ENCODE measurements at places on chromosomes 7 and 10.

GRCh38 chr10:63798599-63799498 is 277.6 kb downstream of the REEP3 start:
- no peak for DNase-seq

DNA sequence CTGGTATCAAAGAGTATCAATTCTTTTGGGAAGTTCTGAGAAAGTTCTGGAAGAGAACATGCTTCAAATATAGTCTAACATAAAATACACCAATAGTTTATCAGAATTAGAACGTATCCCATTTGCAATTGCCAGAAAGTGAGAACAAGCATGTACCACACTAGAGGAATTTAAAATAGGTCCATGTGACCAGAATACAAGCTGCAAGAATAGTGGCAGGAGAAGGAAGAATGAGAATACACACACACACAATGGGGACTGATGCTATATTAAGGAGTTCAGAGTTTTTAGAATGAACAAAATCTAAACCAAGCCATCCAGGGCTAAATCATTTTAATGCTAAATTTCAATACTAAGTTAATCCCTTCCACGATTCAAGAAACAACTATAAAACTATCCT is 99.1 kb upstream of the TMEM168 start:
- no peak for DNase-seq

- DNase-seq, result no peak
These were observed 38.1 kb downstream of the GDI2 start for GRCh38 chr10:5774987-5775620.

- DNase-seq, result peak; percentile 63
These were observed 52.6 kb upstream of the SMNDC1 start for GRCh38 chr10:110357252-110357780.

- no peak for DNase-seq
These were observed 1119.8 kb upstream of the LRRTM3 start for GRCh38 chr10:65805993-65806392.
